T-cell (primary cell): ENCODE measurements at places on chromosomes 16 and 17. TPM values are rescaled to one million over a fixed set of nuclear protein-coding genes. Genes with fewer than 3 reads are reported as not detected.

TMC5 gene
- not detected for total RNA-seq

KCNAB3 gene
- total RNA-seq: 18.1 TPM

CACNG3 gene
- not detected for total RNA-seq

CCDC92B gene
- total RNA-seq: not detected

SOX15 gene
- not detected for total RNA-seq

CLEC3A gene
- total RNA-seq: not detected

TSPAN10 gene
- total RNA-seq: 1.1 TPM

IGSF6 gene
- 0.15 TPM for total RNA-seq

HS3ST2 gene
- total RNA-seq: not detected

CRYM gene
- 0.19 TPM for total RNA-seq

MSLN gene
- total RNA-seq: not detected

HOXB7 gene
- total RNA-seq: 0.60 TPM

CLEC10A gene
- total RNA-seq: not detected

KRTAP3-2 gene
- not detected for total RNA-seq

GPT2 gene
- total RNA-seq: 4.7 TPM

G6PC1 gene
- 0.20 TPM for total RNA-seq

NUDT21 gene
- 98.4 TPM for total RNA-seq

BCO1 gene
- total RNA-seq: not detected

EDC4 gene
- total RNA-seq: 136 TPM

APOBR gene
- 6.4 TPM for total RNA-seq
